ENCODE measurements at places on chromosomes 6 and 20.
A peak's percentile ranks its signal among the peaks of the same experiment; 100 is the strongest.

GRCh38 chr6:15403094-15403755, 157.4 kb downstream of the JARID2 start:
- no peak for DNase-seq

GRCh38 chr6:142802124-142802523, 142.9 kb downstream of the HIVEP2 start:
- no peak for DNase-seq

DNA sequence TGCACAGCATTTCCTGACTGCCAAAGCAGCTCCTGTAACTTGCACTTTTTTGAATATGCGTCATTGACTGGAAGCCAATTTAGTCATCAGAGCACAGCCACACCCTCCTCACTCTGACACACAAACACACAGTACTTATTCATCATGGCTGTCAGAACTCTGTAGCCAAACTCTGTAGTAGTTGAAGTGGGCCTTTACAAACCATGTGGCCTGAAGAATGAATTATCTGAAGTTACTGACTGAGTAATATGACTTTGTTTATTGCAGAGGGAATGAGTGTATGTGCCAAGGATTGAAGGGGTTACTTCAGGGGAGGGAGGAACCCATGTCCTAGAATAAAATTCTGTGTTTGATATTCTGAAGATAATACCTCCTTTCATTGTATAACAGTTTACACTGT, 102.7 kb downstream of the FIG4 start:
- peak; percentile 35 for DNase-seq

DNA sequence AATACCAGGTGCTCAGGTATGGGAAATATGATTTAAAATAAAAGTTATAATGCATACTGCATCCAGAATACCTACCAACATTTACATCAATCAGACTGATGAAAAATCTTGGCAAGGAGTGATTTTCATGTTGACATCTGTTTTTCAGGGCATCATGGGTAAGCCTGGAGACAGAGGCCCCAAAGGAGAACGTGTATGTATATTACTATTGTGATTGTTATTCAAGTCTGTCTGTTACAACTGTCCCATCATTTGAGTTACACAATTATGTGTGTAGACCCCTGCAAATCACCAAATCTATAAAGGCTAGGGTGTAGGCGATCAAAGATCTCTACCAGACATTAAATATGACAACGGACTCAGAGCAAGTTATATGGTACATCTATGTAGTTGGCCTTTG, 118.2 kb downstream of the COL9A1 start:
- no peak for DNase-seq

GRCh38 chr6:3026791-3027626, 27.3 kb downstream of the NQO2 start:
- no peak for DNase-seq

GRCh38 chr6:89348372-89348771, 4.2 kb downstream of the UBE2J1 start:
- no peak for DNase-seq

GRCh38 chr20:51731731-51732095, 36.5 kb downstream of the ATP9A start:
- no peak for DNase-seq
